Effector CD8-positive, alpha-beta T cell (primary cell): ENCODE measurements at places on chromosomes 1 and 21.

- DNase-seq, result no peak
Observed at GRCh38 chr1:20058531-20058930, 11.5 kb upstream of the PLA2G5 start.

DNA sequence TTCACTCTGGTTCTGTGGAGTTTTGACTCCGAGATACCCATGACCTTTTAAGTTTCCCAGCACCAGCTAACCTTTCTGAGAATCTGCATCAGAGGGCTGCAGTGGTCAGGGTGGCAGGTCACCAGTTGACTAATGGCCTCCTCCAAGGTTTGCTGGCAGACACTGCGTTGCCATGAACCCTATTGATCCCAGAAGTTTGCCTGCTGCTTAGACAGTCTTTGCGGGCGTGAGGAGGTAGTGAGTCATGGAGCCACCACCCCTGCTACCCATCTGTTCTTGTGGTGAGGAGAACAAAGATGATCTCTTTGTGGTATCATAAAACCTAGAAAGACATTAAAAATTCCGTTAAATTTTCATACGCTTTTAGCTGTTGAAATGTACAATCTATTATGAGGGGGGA is 180.4 kb downstream of the FGGY start:
- no peak for DNase-seq

DNA sequence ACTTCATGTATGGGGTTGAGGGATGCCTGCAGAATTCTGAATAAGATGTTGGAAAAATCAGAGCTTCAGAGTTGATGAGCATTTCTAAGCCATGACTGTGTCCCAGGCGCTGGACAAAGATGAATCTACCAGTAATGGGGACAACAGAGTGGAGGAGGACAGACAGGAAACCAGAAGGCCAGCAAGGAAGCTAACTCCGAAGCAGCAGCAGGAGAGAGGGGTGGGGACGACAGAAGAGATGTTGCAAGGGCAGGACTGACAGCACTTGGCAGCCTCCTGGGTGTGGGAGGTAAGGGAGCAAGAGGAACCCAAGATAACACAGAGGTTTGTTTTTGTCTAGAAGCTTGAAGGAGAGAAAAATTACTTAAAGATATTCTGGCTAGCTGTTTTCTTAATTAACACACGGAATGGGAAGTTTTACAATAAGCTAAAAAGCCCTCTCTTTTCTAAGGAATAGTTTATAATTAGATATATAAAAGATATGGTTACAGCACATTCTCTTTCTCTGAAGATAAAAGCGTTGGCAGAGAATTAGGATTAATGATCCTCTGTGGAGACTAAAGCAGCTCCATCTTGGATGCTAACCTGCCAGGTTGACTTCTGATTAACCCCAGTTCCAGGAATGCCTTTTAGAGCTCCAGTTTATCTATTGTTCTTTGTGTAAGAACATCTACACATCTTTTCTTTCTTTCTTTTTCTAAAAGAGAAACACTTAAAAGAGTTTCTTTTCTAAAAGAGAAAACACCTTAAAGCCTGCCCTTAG is 92.7 kb downstream of the TENT5C start:
- no peak for DNase-seq

- no peak for DNase-seq
Observed at GRCh38 chr1:116690396-116690848, 22.9 kb upstream of the IGSF3 start.

GRCh38 chr1:62012836-62013235 is 181.8 kb upstream of the L1TD1 start:
- no peak for DNase-seq

DNA sequence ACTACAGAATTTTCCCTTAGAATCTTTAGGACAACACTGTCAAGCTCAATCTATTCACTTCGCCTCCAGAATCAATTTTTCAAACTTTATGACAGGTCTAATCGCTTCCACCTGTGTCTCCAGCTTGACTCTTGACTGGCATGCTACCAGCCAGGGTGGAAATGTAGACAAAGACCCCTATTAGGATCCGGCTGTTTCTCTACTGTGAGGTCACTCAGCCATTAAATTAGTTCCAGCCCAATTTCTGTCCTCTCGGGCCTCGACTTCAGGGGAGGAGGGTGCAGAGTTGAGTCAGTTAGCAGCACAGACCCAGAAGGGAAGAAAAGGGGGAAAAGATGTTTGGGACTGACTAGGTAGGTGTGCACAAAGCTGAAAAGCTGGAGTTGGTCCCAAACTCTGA is 78.5 kb downstream of the HLCS start:
- DNase-seq, result no peak

GRCh38 chr1:12585536-12585935 is 32.5 kb downstream of the DHRS3 start:
- no peak for DNase-seq

GRCh38 chr1:196661345-196661744 is 9.5 kb downstream of the CFH start:
- DNase-seq, result no peak

DNA sequence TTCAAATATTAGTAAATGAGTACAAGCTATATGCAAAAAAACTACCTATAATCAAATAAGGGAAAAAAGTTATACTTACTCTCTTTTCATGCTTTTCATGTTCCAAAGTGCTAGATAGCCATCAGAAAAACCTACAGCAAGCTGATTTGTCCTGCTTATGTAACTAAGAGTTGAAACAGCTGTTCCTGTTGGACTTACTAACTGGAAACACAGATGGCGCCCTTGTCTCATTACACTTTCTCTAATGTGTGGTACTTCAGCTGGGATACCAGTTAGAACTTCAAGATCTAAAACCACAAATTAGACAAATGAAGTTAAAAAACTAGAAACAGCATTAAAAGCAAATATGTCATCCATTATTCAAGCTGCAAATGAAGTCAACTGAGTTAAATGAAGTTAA is 24.3 kb downstream of the AHCTF1 start:
- no peak for DNase-seq

GRCh38 chr1:41486371-41487125 is 2.1 kb upstream of the EDN2 start:
- DNase-seq, result no peak

DNA sequence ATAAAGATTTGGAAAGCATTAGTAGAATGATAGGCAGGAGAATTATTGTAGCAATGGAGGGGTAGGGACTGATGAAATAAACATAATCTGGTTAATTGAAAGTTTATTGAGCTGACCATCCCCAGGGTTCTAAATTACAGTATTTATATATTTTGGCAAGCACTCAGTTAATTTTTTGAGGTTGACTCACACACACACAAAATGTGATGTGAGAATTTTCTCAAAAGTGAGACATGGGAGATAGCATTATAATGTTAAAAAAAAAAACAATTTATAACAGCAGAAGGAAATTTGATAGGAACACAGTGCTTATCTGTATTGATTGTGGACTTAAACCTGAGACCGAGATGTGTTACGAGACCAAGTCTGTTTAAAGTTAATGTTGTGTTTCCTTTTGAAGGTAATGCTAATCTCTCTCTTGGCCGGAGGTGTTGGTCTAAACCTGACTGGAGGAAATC is 24.6 kb downstream of the TRIM45 start:
- DNase-seq, result no peak

DNA sequence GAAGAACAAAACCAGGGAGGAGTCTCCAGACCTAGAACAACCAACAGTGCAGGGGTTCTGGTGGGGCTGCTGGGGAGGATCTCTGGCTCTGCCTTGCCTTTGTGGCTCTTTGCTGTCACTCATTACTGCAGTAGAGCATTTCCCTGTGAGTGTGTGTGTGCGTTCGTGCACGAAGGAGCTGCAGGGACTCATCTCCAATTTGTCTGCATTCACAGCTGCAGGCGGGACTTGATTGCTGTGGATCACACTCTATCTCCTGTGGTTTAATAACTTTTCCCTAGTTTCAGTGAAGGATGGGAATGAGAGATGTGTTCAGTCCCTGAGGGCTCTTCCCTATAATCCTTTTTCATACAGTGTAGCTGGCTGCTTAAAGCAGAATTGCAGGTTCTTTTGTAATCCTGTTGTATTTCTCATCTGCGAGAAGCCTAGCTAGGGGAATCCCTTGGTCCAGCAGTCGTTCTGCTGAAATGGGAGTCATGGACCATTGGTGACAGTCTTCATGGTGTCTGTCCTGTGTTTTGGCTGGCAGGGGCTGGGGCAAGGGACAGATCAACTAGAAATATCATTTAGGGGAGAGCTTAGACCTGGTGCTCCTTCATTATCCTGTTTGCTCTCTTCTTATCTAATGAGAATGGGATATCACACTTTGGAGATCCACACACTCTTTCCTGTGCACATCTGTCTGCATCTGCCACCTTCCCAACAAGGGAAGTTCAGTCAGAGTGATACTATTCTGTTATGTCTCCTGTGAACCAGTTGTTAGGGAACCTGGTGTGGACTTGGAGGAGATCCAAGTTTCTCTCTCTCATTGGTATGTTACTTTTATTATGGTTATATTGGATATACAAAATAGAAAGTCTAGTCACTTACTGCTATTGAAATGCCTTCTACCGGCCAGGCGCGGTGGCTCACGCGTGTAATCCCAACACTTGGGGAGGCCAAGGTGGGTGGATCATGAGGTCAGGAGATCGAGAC is 3.0 kb downstream of the PCP4L1 start:
- no peak for DNase-seq

DNA sequence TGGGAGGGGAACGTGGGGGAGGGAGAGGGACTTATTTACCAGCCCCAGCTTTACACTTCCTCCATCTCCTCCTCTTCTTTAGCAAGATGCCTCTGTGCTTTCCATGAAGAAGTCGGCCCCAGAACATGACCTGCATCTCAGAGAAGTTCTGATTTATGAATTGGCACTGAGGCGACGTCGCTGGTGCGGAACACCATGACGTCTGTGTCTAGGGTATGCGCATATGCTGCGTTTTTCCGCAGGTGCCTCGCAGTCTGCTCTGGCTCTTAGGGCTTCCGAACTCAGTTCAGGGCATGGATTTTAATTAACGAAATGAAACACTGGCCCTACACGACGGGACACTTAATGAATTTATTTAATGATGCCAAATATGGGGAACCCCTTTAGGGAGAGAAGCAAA is 510.3 kb downstream of the SMYD3 start:
- no peak for DNase-seq

GRCh38 chr1:157325220-157325619 is 187.0 kb upstream of the ETV3 start:
- DNase-seq, result no peak

- no peak for DNase-seq
Observed at GRCh38 chr1:111805251-111805650, 49.5 kb downstream of the DDX20 start.

DNA sequence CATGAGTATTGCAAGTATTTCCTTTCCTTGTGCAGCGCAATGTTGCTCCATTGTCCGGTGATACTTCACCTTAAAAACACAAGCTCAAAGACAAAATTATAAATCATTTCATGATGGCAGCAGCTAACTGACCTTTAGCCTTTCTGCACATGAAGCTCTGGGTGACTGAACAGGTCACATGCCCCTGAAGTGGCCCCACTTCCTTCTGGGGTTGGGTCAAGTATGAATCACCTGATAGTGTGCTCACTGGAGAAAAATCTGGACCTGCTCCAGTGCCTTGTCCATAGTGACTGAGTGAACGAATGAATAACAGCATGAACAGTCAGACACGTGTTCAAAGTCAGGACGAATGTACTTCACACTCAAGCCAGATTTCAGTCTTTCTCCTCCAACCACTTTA is 658.9 kb downstream of the NPHP4 start:
- DNase-seq, result no peak

DNA sequence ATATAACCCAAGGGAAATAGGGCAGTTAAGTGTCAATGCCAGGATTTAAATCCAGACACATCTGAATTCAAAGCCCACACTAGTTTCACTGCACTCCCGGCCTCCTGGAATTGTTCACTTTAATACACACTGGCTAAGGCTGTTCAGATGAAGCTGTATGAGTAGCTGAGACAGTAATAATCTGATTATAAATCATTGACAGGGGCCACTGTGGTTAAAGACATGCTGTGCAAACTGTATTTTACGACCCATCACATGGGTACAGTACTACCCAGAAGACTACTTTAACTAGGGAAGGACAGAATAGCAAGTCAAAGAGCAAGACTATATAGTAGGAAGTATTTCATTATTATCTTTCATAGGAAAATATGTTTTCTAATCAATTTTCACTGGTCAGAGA is 16.1 kb upstream of the NTNG1 start:
- no peak for DNase-seq

DNA sequence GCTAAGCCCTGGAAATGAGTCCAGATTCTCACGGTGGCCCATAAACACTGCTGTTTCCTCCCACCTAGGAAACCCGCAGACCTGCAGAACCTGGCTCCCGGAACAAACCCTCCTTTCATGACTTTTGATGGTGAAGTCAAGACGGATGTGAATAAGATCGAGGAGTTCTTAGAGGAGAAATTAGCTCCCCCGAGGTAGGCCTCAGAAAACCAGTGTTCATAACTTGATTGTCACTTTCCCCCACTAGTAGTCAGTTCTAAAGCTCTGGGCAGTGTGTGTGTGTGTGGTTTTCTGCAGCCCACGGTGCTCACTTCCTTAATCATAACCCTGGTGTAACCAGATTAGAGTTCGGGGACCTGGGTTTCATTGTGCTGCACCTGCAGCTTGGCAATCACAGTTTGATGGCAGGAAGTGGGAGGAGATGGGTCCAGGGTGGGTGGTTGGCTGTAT is 39.1 kb downstream of the CLIC6 start:
- DNase-seq, result peak; percentile 7

DNA sequence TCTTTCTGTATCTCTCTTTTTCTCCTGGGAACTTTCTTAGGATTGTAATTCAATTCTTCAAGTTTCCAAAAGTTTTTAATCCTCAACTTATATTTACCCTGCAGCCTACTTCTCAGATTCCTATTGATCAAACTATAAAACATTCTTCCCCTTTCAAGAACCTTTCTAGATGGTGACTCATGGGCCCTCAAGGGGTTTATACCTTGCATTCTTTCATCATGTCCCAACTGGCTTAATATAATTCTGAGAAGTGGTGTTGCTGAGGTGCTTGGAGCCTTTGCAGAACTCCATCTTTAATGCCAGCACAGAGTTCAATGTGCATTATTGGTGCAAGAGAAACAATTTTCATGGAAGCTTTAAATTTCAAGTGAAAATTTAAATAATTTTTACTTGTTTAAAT is 273.4 kb downstream of the VAV3 start:
- DNase-seq, result no peak

DNA sequence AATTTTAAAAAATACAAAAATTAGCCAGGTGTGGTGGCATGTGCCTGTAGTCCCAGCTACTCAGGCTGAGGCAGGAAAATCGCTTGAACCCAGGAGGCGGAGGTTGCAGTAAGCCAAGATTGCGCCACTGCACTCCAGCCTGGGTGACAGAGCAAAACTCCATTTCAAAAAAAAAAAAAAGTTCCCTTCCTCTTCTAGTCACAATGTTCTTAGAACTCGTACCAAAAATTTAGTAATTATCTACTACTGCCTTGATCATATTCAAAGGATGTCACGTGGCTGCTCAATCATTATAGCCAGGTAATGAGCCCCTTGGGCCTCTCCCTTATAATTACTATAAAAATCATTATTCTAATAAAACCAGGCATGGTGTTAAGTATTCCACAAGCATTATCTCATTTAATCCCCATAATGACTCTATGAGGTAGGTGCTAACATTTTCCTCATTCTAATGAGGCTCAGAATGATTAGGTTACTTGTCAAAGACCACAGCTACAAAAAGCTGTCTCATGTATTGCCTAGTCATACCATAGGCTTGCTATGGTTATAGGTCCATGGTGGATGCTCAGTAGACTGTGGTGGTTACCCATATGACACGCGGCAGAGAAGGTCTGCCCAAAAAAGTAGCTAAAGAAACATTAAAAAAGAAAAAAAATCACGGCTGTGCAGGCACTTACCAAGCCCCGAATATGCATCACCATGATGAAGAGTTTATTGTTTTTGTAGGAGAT is 15.5 kb upstream of the PPP1R15B start:
- no peak for DNase-seq
